Adrenal gland (tissue), 19 donors: ENCODE measurements at places on chromosomes 4 and X. TPM values are rescaled to one million over a fixed set of nuclear protein-coding genes. Genes with fewer than 3 reads are reported as not detected.

HPGD gene
- total RNA-seq: 3.6 TPM

BEX5 gene
- total RNA-seq: 1.9 TPM

SSX3 gene
- not detected for total RNA-seq

SEC31A gene
- 209 TPM for total RNA-seq

SFRP2 gene
- 0.81 TPM for total RNA-seq

SHROOM4 gene
- 6.7 TPM for total RNA-seq

CACNA1F gene
- total RNA-seq: not detected

- H3K36me3 ChIP-seq: no peaks in the 10 kb centered on the region
- no peak for DNase-seq
- H3K4me3 ChIP-seq: no peak overlapping the region
These were observed 10.7 kb downstream of the RGS12 start for GRCh38 chr4:3303565-3303824.

GRCh38 chrX:150625875-150626274, 57.5 kb downstream of the MTM1 start:
- no peaks in the 10 kb centered on the region for H3K27me3 ChIP-seq
- H3K4me3 ChIP-seq: no peak overlapping the region
- no peak for DNase-seq
- H3K27ac ChIP-seq: no peak overlapping the region
- no peaks in the 10 kb centered on the region for H3K36me3 ChIP-seq

GRCh38 chr4:4481399-4481994, 60.4 kb downstream of the STX18 start:
- H3K4me3 ChIP-seq: no peak overlapping the region
- H3K27ac ChIP-seq: no peak overlapping the region
- no peaks in the 10 kb centered on the region for H3K36me3 ChIP-seq
- no peak for DNase-seq
- no peaks in the 10 kb centered on the region for H3K27me3 ChIP-seq

GRCh38 chrX:46965125-46965758, 53.0 kb downstream of the JADE3 start:
- H3K4me3 ChIP-seq: no peak overlapping the region
- H3K4me1 ChIP-seq: peaks cover 6% of the 10 kb centered on the region
- no peak overlapping the region for H3K27ac ChIP-seq
- no peak for DNase-seq
- no peaks in the 10 kb centered on the region for H3K27me3 ChIP-seq
- H3K36me3 ChIP-seq: no peaks in the 10 kb centered on the region

DNA sequence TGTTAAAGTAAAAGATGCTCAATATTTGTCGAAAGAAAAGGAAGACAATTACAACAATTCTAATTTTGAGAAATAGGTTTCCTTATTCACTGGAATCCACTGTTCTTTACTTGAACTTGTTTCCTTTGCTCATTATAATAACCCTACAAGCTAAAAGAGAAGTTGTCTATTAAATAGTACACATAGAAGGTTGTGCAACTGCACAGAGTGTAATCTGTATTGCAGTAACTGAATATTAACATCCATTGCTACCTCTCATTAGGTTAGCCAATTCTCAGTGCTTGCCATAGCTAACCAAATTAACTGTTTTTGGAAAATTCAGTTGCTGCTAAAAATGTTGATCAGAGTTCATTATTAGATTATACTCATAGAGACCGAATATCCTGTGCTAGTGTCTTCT, 120.0 kb downstream of the PDLIM5 start:
- no peaks in the 10 kb centered on the region for H3K4me1 ChIP-seq
- H3K4me3 ChIP-seq: no peak overlapping the region
- H3K36me3 ChIP-seq: no peaks in the 10 kb centered on the region
- H3K27me3 ChIP-seq: no peaks in the 10 kb centered on the region

GRCh38 chr4:159360549-159360948, 257.7 kb downstream of the RAPGEF2 start:
- no peaks in the 10 kb centered on the region for H3K4me1 ChIP-seq
- DNase-seq: no peak
- no peak overlapping the region for H3K4me3 ChIP-seq
- no peaks in the 10 kb centered on the region for H3K27me3 ChIP-seq
- H3K27ac ChIP-seq: no peak overlapping the region
- H3K36me3 ChIP-seq: peaks cover 11% of the 10 kb centered on the region

- H3K4me1 ChIP-seq: no peaks in the 10 kb centered on the region
- no peak overlapping the region for H3K4me3 ChIP-seq
- H3K36me3 ChIP-seq: no peaks in the 10 kb centered on the region
- H3K27me3 ChIP-seq: no peaks in the 10 kb centered on the region
- no peak for DNase-seq
These were observed 169.4 kb downstream of the MAD2L1 start for GRCh38 chr4:119897260-119897659.

DNA sequence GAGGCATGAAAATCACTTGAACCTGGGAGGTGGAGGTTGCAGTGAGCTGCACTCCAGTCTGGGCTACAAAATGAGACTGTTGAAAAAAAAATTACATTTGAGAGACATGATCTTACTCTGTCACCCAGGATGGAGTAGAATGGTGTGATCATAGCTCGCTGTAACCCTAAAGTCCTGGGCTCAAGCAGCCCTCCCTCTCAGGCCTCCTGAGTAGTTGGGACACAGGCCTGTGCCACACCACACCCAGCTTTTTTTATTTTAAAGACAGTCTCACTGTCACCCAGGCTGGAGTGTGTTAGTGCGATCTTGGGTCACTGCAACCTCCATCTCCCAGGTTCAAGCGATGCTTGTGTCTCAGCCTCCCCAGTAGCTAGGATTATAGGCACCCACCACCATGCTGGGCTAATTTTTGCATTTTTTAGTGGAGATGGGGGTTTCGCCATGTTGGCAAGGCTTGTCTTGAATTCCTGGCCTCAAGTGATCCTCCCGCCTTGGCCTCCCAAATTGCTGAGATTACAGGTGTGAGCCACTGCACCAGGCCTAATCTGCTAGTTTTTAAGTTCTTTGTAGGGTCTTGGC, 6.1 kb downstream of the RPS3A start:
- H3K4me1 ChIP-seq: peaks cover 19% of the 10 kb centered on the region
- no peak overlapping the region for H3K4me3 ChIP-seq
- no peaks in the 10 kb centered on the region for H3K36me3 ChIP-seq
- DNase-seq: no peak
- H3K27ac ChIP-seq: no peak overlapping the region

- no peak overlapping the region for H3K27ac ChIP-seq
- no peaks in the 10 kb centered on the region for H3K27me3 ChIP-seq
- H3K4me1 ChIP-seq: no peaks in the 10 kb centered on the region
- no peak for DNase-seq
- no peaks in the 10 kb centered on the region for H3K36me3 ChIP-seq
These were observed 128.7 kb downstream of the ANKRD50 start for GRCh38 chr4:124583797-124584196.

- H3K4me1 ChIP-seq: peaks cover 9% of the 10 kb centered on the region
- no peak for DNase-seq
- no peak overlapping the region for H3K27ac ChIP-seq
- H3K36me3 ChIP-seq: no peaks in the 10 kb centered on the region
- H3K27me3 ChIP-seq: no peaks in the 10 kb centered on the region
These were observed 3.6 kb upstream of the TDO2 start for GRCh38 chr4:155899891-155900290.
